ENCODE measurements at places on chromosomes 1 and 21. TPM values are rescaled to one million over a fixed set of nuclear protein-coding genes. Genes with fewer than 3 reads are reported as not detected.

DNA sequence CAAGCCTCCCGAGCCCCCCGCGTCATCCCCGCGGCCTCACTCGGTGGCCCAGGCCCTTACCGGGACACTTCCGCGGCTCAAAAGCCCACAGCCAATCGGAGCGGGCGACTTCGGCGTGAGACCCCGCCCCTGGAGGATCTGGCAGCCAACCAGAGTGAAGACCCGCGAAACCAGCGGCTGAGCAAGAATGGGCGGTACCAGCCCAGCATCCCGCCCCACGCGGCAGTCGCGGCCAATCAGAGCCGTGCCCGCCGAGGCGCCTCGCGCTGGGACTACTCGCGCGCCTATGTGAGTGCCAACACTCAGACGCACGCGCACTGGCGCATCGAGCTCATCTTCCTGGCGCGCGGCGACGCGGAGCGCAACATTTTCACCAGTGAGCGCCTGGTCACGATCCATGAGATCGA is 22.5 kb downstream of the DISP3 start:
- DNase-seq = no peak

GRCh38 chr1:54252371-54252936 is 52.5 kb downstream of the MRPL37 start:
- DNase-seq = no peak

DNA sequence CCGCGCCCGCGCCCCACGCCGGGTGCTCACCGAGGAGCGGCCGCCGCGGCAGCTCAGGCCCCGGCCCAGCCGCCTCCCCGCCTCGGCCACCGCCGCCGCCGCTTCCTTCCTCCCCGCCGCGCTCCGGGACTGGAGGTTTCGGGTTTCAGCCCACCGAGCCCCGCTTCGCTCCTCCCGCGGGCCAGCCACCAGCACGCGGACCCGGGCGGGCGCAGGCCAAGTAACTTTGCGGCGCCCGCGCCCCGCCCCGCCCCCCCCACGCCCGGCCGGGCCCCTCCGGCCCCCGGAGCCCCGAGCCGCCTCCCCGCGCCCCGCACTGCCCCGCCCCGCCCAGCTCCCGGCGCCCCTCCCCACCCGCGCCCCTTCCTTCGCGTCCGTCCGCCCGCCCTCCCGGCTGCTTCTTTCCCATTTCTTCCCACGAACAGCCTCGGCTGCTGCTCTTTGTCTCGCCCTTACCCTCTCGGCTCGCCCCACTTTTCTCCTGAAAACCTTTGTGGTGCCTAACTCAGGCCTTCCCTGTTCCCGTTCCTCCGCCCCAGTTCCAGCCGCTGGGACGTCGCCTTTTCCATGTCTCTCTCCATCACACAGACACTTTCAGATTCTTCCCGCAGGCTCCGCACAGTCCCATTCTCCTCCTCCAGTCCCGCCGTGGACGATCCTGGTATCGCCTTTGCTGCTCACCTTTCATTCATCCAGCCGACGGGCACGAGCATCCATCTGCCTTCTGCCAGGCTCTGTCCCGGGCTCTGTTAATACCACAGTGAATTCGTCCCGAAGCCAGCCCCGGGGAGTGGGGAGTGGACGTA is at the start of gene GPR161:
Gene GPR161 (minus strand): TSS at position 222 of the 806 bp plus-strand sequence. CDS start 32,080 bp downstream, outside the sequence.
- peak; percentile 51 for DNase-seq

GRCh38 chr1:204446413-204447111 is 34.9 kb upstream of the PPP1R15B start:
- peak; percentile 81 for DNase-seq

DNA sequence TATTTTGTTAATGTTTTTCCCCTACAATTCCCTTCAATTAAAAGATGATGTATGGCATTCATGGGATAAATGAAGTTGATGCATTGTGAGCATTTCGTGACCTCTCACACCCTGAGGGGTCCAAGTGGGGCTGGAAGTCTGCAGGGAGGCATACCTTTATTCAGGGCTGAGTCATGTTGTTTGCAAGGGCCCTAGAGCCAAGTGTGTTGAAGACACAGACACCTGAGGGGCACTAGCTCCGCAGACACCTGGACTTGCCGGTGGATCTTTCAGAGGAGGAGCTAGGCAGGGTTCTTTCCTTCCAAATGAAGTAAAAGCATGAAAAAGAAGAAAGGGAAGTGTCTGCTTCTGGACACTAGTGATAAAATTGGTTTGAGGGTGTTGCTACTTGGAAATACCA is 57.0 kb upstream of the RGS7 start:
- DNase-seq = no peak

The EXO1 gene
- 19.7 TPM for polyA plus RNA-seq

The TEX38 gene
- polyA plus RNA-seq = not detected

The RNU1-3 gene
- 6.5 TPM for polyA plus RNA-seq

The BGLAP gene
- polyA plus RNA-seq = 0.23 TPM
